Activated T-helper 9 cell treated with anti-CD3 and anti-CD28 coated beads, Interleukin-2, amount 50 U/mL, for 16 hours (primary cell): ENCODE measurements at places on chromosomes 2 and 18.

GRCh38 chr2:40190457-40190856, 261.4 kb downstream of the SLC8A1 start:
- no peak for DNase-seq

DNA sequence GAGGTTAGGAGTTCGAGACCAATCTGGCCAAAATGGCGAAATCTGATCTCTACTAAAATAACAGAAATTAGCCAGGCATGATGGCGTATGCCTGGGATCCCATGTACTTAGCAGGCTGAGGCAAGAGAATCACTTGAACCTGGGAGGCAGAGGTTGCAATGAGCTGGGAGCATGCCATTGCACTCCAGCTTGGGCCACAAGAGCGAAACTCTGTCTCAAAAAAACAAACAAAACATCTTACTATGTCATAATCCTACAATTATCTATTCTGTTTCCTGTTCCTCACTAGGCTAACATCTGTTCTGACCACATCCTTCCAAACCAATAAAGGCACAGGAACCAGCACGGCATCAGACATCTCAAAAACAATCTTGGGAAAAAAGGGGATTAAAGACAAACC, 361.8 kb upstream of the UBE2E3 start:
- DNase-seq: no peak

GRCh38 chr2:240615820-240616547, 9.3 kb upstream of the GPR35 start:
- no peak for DNase-seq

- DNase-seq: no peak
Observed at GRCh38 chr2:75379476-75380210, 180.3 kb upstream of the TACR1 start.

GRCh38 chr18:63111671-63112402, 207.7 kb downstream of the BCL2 start:
- no peak for DNase-seq

DNA sequence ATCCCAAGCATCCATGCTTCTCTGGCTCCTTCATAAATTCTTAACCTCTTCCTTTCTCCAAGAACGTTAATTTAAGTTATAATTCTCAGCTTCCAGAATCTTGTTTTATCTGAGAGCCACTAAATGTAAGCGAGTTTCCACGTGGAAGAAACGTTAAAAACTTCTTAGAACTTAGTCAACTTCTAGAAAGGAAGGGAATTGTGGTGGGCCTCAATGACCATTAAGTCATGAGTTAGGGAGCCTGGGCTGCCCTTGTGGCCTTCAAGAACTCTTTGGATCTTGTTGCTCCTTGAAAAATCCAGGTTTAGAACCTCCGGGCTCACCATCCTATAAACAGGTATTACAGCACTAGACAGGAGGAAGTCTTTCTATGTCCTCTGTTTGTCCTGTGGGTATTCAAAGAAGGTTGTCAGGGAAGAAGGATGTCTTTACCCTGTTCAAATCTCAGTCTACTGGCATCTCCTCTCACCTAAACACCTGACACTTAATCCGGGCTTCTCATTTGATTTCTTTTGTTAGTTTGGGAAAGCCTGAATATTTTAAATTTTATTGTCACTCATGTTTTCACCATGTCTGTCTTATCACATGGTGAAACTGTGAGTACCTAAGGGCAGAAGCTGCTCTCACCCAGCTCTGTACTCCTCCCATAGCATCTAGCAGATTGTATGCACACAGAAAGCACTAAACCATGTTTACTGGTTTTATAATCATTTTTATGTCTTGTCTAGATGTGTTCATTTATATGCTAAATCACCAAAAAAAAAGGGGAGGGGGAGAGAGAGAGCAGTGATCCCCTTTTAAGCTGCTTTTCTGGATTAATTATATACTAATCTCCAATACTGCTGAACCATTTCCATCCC, 6.3 kb downstream of the RND3 start:
- no peak for DNase-seq

GRCh38 chr2:152037743-152038435, 61.0 kb downstream of the CACNB4 start:
- no peak for DNase-seq

GRCh38 chr2:60577682-60578283, 24.3 kb upstream of the BCL11A start:
- DNase-seq: no peak

DNA sequence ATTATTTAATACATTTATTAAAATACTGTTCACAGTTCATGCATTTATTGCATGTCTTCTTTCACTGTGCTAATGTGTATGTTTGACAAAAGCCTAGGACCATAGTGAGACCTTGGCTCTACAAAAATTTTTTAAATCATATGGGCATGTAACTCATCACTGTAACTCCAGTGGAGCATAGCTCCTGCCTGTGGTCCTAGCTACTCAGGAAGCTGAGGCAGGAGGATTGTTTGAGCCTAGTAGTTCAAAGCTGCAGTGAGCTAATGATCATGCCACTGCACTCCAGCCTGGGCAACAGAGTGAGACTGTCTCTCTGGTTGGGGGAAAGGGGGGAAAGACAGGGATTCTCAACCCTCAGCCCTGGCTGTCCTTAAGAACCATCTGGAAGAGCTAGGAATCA, 137.8 kb downstream of the PRKCE start:
- no peak for DNase-seq

DNA sequence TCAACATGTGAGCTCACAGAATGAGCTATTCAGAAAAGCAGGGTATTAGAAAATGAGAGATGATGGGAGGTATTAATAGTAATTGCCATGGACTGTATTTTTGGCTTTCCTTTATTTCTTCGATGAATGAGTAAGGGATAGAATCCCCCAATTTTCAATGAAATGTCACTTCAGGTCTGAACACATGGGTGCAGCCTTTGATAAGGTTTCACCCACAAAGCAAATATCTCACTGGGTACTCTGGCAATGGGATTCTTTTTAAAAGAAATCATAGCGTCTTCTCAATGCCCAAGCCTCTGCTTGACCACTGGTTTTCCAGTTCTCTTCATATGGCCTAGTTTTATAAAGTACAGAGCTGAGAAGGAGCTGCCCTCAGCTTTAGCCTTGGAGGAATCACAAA, 610.5 kb upstream of the FANCL start:
- DNase-seq: no peak

DNA sequence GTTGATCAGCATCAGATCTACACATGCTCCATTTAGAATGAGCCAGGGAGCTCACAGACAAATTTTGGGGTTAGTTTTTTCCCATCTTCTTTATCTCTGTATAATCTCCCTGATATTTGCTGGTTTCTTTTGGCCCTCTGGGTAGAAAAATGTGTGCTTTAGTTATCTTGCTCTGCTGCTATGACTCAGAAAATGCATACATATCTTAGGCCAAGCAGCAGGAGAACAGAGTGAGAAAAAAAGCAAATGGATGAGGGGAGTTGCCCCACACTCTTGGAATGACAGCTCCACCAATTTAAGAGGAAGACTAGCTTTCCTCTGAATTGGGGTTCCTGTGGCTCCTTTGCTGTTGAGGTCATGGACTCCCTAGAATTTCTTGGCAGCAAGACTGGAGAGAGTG, 331.8 kb downstream of the KCNJ3 start:
- no peak for DNase-seq

GRCh38 chr2:142791335-142791734, 86.1 kb upstream of the KYNU start:
- DNase-seq: no peak

DNA sequence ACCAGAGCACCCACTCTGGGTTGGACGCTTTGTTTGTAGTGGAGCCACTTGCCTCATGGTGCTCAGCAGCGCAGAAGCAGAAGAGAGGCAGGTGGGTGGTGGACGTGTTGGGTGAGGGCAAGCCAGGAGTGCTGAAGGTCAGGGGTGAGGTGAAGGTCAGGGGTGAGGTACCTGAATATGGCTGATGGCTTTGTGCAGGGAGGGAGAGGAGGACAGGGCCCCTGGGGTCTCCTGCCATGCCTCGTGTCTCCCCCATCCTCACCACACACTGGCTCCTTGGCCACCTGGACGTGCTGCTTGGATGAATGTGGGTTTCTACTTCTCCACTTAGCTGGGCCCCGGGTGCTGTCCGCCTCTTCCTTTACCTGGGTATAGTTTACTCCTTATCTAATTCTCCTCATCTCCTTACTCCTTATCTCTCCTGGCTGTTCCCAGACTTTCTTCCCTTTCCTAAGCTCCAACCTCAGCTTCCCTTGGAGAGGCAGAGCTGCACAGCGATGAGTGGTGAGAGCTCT, 68.1 kb downstream of the DYSF start:
- no peak for DNase-seq

DNA sequence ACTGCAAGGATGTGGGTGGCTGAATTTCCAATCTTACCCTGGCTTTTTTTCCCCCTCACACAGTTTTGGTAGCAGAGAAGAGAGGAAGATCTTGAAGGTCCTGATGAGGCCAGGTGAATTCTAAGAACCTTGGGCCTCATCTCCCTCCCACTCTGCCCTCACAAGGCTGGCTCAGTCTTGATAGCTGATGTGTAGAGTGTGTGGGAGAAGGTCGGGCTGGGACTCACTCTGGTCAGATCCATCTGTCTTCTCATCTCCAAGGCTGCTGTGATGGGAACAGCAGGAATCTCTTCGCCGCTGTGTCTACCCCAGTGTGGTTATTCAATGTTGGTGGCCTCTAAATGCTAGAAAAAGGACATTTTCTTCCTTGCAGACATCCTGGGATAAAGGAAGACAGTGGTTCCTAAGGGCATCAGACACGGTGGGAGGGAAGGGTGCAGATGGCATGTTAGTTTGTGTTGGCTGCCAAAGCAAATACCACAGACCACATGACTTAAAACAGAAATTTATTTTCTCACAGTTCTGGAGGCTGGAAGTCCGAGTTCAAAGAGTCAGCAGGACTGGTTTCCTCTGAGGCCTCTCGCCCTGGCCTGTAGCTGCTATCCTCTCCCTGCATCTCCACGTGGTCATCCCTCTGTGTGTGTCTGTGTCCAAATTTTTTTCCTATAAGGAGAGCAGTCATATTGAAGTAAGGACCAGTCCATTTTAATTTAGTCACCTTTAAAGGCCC, 37.6 kb upstream of the MGAT4A start:
- DNase-seq: no peak

- no peak for DNase-seq
Observed at GRCh38 chr2:196361606-196362326, 190.4 kb upstream of the STK17B start.

DNA sequence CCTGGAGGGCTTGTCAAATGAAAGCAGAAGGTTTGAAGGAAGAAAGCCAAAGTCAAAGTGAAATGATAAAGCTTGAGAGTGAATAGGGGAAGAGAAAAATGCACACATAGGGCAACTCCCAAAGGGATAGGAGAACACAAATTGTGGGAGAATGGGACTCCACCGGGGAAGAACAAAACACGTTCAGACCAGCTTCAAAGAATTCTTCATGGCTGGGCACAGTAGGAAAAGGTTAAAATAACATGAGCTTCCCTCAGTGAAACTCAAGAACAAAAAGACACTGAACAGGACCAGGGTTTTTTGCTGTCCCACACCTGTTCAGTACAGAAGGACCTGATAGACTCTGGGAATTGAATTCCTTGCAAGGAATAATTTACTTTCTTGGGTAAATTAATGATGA, 123.1 kb upstream of the NCKAP5 start:
- no peak for DNase-seq

DNA sequence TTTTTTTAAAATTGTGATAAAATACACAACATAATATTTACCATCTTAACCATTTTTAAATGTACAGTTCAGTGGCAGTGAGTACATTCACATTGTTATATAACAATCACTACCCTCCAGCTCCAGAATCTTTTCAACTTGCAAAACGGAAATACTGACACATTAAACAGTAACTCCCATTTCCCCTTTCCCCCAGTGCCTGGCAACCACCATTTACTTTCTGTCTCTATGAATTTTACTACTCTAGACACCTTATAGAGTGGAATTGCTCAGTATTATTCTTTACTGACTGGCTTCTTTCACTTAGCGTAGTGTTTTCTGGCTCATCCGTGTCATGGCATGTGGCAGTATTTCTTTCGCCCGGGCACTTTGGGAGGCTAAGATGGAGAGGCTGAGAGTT, 32.6 kb downstream of the FASTKD2 start:
- DNase-seq: no peak

GRCh38 chr2:51624995-51625394, 593.1 kb upstream of the NRXN1 start:
- no peak for DNase-seq

DNA sequence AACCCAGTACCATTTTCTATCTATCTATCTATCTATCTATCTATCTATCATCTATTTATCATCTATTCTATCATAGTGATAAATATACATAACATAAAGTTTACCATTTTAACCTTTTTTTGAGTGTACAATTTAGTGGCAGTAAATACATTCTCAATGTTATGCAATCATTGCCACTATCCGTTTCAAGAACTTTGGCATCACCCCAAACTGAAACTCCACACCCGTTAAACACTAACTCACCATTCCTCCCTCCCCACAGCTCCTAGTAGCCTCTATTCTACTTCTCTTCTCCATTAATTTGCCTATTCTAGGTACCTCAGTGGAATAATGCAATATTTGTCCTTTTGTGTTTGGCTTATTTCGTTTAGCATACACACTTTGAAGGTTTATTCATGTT, 82.5 kb upstream of the KCNE4 start:
- DNase-seq: no peak

DNA sequence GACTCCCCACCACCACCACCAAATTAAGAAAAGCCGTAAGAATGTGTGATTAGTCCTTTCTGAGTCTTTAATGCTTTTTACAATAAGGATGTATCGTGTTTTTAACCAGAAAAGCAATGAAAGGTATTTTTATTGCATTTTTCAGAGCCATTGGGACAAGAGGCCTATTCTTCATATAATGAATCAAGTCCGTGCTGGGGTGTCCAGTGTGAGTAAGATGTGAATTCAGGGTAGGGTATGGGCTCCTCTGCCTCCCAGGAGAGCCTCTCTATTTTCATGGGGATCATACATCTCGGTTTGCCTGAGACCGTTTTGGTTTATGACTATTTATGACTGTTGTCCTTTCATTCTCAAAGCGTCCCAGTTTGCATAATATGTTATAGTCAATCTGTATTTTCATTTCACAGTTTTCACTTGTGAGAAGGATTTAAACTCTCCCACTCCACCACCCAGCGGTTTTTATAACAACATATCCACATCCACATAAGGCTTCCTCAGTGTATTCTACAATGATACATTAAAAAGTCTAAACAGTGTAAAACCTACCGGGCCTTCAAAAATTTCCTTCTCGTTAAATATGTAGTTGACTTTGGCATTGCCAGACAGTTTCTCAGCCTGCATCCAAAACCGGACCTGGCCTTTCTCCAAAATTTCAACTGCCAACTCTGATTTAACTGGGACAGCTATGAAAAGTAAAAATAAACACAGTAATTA, 80.8 kb upstream of the LPIN2 start:
- no peak for DNase-seq

GRCh38 chr18:56445422-56445821, 193.0 kb downstream of the TXNL1 start:
- no peak for DNase-seq

DNA sequence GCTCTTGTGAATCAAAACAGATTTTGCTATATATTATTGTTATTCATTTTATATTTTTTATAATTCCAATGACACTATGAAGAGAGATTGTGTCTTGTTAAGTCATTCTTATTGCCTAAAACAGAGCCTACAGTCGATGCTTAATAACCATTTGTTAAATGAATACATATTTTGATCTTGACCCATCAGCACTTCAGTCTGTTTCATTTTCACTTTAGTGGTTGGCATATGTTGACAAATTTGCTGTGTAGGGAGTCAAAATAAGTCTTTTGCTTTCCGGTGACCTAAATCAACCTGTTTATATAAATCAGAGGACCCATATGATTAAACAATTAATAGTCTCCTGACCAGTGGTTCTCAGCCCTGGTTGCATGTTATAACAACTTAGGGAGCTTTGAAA, 97.1 kb downstream of the TXNL1 start:
- no peak for DNase-seq
